Effector memory CD8-positive, alpha-beta T cell (primary cell): ENCODE measurements at places on chromosomes 6 and 20.

GRCh38 chr6:37993596-37993995, 174.1 kb downstream of the ZFAND3 start:
- no peak for DNase-seq

GRCh38 chr6:138971601-138972000, 16.5 kb downstream of the REPS1 start:
- DNase-seq = no peak

DNA sequence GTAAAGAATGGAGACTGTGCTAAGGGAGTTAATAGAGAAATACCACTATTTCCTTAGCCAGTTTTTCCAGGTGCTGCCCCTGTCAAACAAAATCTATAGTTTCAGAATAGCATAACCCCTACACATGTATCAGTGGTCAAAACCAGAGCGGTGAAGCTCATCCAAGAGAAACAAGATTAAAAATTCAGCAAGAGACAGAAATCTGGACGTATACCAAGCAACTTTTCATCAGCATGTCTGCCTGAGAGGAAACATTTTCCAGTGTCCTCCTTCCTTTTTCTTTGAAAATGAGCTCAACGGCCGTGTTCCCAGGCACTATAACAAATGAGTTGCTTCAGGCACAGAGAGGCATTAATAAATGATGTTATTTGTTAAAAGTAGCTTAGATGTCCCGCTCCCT, 416.5 kb downstream of the BCKDHB start:
- DNase-seq = no peak

DNA sequence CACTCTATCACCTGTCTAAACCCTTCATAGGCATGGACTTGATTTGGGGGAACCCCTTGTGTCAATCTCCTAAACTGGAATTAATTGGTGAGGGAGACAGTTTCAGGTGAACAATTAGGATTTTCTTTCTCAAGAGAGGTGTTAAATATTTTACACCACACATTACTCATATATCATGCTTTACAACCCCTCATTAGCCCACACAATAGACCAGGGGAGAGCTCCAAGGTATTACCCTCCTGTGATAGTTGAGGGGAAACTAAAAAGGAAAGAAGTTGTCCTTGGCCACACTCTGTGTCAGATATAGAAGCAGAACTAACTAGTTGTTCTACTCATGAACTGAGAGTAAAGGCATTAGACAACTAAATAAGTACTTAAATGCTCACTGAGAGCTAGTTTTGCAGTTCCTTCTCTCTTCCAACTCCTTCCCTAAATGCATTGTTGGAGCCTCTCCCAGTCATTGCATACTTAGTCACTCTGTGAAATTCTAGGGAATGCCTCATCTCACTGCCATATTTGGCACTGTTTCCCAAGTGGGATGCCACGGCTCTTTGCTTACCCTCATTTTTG, 183.7 kb upstream of the CEP162 start:
- DNase-seq = no peak

- DNase-seq = no peak
These were observed 616.4 kb upstream of the AGPAT4 start for GRCh38 chr6:161890133-161890831.

- no peak for DNase-seq
These were observed 133.5 kb downstream of the MAN1A1 start for GRCh38 chr6:119215885-119216590.

DNA sequence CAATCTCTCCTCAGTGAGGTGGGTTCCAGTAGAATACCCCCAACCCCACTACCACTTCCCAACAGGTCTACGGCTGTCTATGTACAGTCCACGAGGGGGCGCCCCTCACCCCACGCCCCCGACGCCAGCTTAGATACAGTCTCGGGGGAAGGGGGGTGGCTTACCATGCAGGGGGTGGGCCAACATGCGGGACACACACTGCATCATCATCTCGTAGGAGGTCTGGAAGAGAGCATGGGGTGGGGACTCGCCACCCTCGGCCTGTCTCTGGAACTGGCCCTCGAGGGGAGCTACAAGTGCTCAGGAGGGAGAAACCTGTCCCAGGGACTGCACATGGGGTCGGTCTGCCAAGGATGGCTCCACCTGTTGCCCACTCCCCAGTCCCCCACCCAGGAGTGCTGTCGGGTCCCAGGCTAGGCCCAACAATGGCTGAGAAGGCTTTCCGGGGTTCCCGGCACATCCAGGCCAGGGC, 8.5 kb downstream of the MTCH1 start:
- DNase-seq = no peak
